Gastrocnemius medialis (tissue), 4 donors: ENCODE measurements at places on chromosomes 3 and 15.

- no peak for DNase-seq
Observed at GRCh38 chr3:102577082-102577789, 142.4 kb downstream of the ZPLD1 start.

DNA sequence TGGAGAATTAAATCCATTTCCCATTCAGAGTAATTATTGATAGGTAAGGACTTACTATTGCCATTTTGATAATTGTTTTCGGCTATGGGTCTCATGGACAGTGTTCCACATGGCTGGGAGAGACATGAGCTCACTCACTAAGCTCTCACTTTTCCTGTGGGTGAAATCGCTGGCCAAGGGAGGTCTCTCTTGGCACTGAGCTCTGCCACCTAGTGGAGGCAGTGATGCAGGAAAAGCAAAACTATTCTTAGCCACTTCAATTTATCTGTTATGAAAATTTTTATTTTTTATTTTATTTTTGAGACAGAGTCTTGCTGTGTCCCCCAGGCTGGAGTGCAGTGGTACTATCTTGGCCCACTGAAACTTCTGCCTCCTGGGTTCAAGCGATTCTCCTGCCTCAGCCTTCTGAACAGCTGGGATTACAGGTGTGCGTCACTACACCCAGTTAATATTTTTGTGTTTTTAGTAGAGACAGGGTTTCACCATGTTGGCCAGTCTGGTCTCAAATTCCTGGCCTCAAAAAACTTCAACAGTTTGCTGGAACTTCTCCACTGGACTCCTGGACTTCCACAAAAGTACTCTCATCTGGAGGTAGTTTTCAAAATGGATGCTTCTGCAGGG, 4.7 kb upstream of the RNF13 start:
- DNase-seq, result peak; percentile 32

DNA sequence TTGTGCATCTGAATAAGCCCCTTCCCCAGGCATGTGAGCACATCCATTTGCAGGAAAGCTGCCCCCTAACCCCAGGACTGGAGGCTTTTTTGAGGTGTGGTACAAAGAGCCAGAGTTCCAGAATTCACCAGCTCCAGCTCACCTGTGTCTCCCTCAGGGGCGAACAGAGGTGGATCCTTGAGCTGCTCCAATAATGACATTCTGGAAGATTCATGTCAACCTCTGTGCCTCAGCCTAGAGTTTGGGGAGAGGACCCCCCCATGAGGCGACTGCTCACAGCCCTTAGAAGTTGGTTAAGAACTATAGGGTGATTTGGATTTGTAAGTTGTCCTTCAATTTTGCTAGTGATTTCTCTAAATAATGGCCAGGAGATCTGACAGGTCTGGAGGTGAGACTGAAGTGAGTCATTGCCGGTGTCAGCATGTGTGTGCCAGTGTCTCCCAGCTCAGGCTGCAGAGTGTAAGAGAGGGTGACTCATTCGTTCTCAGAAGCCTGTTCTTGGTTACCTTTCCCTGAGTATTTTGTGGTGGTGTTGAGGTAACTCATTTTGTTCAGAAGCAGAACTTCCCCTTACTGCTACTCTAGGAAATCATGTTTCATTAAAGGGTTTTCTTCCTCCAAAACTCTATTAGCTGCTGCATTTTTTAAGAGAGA, 136.9 kb upstream of the TOPAZ1 start:
- DNase-seq, result no peak

- no peak for DNase-seq
Observed at GRCh38 chr3:123816673-123817207, 67.4 kb downstream of the MYLK start.

DNA sequence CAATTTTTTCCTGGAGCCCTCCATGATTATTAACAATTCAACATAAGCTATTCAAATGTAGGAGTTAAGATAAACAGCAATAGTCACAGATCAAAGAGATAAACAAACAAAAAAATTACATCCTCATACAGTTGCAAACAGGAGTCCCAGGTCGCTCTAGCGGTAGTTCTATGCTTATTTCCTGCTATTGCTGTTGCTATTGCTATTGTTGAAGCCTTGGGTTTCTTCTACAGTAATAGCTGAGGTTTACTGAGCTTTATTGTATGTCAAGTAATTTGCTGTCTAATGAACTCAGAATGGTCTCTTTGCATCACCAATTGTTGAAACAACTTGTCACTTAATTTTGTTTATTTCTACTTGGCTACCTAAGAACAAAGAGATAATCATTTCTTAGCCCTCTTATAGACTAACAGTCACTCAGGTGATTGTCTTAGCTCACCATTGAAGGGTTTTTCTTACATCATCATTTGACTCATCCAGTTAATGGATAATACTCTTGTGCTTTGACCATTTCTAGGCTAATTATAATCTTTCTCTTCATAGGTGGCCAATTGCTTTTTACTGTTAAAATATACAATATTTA, 654.6 kb downstream of the MECOM start:
- DNase-seq, result no peak

DNA sequence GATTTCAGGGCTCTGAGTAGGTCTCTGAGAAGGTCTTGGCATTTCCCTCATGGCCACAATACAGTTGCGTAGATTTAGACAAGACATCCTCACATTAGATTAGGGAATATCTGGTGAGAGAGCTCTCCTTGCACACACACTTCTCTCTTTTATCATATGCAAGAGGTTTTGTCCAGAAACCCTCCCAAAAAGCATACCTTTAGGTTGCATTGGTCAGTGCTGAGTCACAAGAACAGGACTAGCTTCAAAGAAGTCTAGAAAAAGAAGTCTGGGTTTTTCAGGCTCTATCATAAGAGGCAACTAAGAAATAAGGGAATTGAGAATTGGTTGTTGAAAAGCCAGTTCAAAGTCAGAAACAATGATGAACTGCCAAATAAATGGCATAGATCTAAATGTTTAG, 40.1 kb upstream of the MITF start:
- no peak for DNase-seq

- DNase-seq, result no peak
Observed at GRCh38 chr15:58444056-58444455, 12.3 kb downstream of the LIPC start.
